ENCODE measurements at places on chromosomes 11 and 22. TPM values are rescaled to one million over a fixed set of nuclear protein-coding genes. Genes with fewer than 3 reads are reported as not detected.

The POTEH gene
- not detected for total RNA-seq

The CABP7 gene
- total RNA-seq, result 0.69 TPM

DNA sequence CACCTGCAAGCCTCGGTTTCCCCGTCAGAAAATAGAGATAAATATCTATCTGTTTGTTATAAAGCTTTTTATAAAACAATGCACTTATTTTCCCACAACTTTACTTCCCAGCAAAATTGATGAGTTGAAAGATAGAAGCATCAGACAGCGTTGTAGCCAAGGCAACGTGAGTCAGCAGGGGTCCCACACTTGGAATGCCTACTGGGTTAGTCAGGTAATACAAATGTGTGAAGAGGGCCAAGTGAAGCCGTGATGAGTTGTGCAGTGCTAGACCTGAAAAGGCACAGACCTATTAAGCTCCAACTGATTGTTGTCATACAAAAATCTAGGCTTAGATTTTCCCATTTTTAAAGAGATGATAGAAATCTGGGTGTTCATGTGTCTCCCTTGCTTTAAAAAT lies 118.7 kb downstream of the PGR start:
- H3K4me1 ChIP-seq, result no peaks in the 10 kb centered on the region
- peak; percentile 42 for DNase-seq
- H3K4me3 ChIP-seq, result no peak overlapping the region
- peaks cover 22% of the 10 kb centered on the region for H3K27me3 ChIP-seq
- no peak overlapping the region for H3K27ac ChIP-seq

GRCh38 chr11:8038811-8039529 lies 42.0 kb upstream of the TUB start:
- no peak overlapping the region for H3K4me3 ChIP-seq
- no peak overlapping the region for H3K27ac ChIP-seq
- H3K27me3 ChIP-seq, result peaks cover 15% of the 10 kb centered on the region
- H3K4me1 ChIP-seq, result no peaks in the 10 kb centered on the region
- H3K36me3 ChIP-seq, result no peaks in the 10 kb centered on the region

DNA sequence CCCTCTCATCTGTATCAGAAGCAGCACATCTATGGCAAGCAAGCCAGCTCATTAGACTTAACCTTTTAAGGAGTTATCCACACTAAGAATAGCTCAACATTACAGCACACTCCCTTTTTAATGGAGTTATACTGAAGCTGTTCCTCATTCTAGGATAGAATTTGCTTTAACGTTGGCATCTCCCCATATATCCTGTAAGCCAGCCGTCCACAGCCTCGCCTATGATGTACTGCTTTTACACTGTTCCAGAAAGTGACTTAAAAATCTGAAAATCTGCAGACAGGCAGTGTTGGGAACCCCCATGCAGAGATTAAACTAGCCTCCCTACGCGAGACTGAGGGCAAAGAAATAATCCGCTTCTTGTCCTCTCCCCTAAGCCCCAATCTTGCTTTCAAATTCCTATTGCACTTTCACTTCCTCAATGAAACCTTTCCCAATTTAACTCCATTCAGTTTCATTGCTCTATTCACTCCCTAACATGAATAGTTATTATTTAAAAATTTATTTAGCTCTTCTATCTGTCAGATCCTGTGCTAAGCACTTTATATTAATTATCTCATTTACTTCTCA lies 225.0 kb downstream of the BLID start:
- H3K36me3 ChIP-seq, result no peaks in the 10 kb centered on the region
- no peak for DNase-seq
- H3K4me3 ChIP-seq, result peak overlapping the region; percentile 25
- no peaks in the 10 kb centered on the region for H3K27me3 ChIP-seq

DNA sequence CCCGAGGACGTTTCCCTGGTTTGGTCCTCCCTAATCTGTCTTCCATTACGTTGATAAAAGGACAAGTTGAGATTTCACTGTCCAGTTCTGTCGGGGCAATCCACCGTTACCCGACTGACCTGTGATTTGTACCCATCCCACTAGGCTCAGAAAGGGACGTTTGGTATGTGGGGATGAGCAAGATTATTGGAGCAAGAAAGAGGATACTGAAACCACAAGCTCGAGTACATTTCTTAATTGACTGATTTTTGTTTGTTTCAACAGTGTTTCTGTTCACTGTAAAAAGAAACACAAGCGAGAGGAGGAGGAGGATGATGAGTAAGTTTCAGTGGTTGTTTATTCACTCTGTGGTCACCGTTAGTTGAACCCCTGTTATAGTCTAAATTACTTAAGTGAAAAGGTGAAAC lies 969 bp downstream of the CCDC117 start:
- H3K36me3 ChIP-seq, result no peaks in the 10 kb centered on the region
- H3K27me3 ChIP-seq, result no peaks in the 10 kb centered on the region
- H3K27ac ChIP-seq, result peak overlapping the region; percentile 8
- peaks cover 4% of the 10 kb centered on the region for H3K4me1 ChIP-seq

- no peaks in the 10 kb centered on the region for H3K36me3 ChIP-seq
- no peak overlapping the region for H3K4me3 ChIP-seq
- DNase-seq, result peak; percentile 68
- no peaks in the 10 kb centered on the region for H3K27me3 ChIP-seq
These were observed 395.7 kb downstream of the MN1 start for GRCh38 chr22:27405672-27406388.

GRCh38 chr11:43927070-43927469 lies 15.4 kb upstream of the C11orf96 start:
- no peak overlapping the region for H3K27ac ChIP-seq
- H3K4me1 ChIP-seq, result peaks cover 13% of the 10 kb centered on the region
- H3K4me3 ChIP-seq, result no peak overlapping the region
- no peaks in the 10 kb centered on the region for H3K27me3 ChIP-seq
- DNase-seq, result no peak

- no peak for DNase-seq
- no peaks in the 10 kb centered on the region for H3K4me1 ChIP-seq
- no peaks in the 10 kb centered on the region for H3K36me3 ChIP-seq
- H3K27ac ChIP-seq, result no peak overlapping the region
These were observed 171.9 kb upstream of the MPPED2 start for GRCh38 chr11:30758012-30758411.
